ENCODE measurements at places on chromosomes 12 and 14.
A peak's percentile ranks its signal among the peaks of the same experiment; 100 is the strongest.

DNA sequence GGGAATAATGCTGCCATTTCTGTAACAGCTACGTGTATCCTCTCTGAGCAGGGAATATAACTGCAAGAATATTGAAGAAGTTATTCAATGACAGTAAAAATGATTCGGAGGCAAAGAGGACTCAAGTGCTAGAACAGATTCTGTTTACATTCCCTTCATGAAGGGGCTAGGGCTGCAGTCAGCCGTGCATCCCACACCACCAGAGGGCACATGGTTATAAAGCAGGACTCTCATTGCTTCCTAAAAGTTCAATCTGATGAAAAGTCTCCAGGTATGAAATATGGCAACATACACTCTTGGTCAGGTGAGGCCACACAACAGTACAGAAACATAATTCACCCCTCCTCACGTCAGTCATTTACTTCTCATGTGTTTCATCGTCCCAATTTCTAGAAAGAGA, 34.0 kb downstream of the TCHP start:
- DNase-seq = no peak

DNA sequence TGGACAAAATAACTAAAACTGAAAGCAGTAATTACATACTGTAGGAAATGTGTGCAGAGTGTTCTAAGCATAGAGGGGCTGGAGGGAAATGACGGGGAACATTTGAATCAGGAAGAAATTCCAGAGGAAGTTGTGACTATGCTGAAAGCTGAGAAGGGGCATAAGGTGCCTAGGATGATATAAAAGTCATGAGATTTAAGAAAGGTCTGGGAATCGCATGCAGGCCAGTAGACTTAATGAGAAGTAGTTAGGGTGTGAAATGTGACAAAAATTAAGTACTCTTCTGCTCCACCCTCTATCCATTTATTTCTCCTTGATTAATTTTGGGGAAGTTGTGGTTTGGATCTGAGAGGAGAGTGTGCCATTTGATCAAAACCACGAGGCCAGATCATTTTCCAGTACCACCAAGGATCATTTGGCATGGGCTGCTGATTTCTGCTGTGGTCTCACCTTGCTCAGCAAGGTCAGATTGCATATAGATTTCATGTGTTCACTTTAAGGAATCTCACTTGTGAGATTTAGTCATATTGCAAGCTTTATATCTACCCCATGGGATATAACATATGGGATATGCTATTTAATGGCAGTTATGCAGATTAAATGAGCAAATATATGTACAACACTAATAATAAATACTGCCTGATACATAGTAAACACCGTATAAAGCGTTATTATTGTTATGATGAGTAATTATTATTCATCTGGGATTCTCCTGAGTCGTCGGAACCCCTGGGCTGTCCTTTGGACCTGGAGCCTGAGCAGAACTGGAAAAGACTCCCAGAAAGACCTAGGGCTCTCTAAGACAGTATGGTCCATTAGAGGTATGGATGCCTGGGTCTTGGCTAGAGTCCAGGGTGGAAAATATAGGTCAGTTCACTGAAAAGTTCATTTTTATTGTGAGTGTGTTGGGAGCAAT, 72.3 kb downstream of the SRGAP1 start:
- no peak for DNase-seq

GRCh38 chr14:100547633-100548294, 39.5 kb downstream of the BEGAIN start:
- DNase-seq = peak; percentile 55

DNA sequence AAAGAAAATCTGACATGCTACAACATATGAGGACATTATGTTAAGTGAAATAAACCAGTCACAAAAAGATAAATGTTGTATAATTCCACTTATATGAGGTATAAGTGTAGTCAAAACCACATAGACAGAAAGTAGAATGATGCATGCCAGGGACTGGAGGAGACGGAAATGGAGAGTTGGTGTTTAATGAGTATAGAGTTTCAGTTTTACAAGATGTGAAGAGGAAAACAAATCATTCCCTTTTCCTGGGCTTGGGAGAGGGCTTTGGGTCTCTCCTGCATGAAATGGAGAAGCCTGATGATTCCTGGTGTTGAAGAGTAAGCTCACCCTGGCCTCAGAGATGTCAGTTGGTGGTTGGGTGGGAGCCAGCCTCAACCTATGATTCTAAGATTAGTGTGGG, 158.4 kb upstream of the PLXNC1 start:
- DNase-seq = no peak

DNA sequence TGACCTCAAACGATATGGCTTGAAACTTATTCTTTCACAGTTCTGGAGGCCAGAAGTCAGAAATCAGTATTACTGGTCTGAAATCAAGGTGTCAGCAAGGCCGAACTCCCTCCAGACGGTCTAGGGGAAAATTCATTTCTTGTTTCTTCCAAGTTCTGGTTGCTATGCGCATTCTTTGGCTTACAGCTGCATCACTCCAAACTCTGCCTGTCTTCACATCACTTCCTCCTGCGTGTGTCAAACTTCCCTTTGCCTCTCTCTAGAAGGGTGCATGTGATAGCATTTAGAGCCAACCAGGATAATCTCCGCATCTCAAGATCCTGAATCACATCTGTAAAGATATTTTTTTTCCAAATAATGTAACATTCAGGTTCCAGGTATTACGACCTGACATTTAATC, 62.8 kb downstream of the DENND5B start:
- DNase-seq = no peak

- no peak for DNase-seq
Observed at GRCh38 chr14:61625165-61625564, 70.1 kb upstream of the HIF1A start.

DNA sequence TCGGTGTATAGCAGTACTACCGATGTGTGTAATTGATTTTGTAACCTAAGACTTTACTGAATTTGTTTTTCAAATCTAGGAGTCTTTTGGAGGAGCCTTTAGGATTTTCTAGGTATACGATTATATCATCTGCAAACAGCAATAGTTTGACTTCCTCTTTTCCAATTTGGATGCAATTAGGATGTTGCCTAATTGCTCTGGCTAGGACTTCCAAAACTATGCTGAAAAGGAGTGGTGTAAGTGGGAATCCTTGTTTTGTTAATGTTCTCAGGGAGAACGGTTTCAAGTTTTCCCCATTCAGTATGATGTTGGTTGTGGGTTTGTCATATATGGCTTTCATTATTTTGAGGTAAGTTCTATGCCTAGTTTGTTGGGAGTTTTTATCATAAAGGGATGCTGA, 171.6 kb upstream of the PDE3A start:
- DNase-seq = no peak

GRCh38 chr12:49055978-49056754, 4.4 kb downstream of the KMT2D start:
- peak; percentile 70 for DNase-seq

- DNase-seq = no peak
Observed at GRCh38 chr12:123998344-123998990, 25.5 kb downstream of the ZNF664 start.

DNA sequence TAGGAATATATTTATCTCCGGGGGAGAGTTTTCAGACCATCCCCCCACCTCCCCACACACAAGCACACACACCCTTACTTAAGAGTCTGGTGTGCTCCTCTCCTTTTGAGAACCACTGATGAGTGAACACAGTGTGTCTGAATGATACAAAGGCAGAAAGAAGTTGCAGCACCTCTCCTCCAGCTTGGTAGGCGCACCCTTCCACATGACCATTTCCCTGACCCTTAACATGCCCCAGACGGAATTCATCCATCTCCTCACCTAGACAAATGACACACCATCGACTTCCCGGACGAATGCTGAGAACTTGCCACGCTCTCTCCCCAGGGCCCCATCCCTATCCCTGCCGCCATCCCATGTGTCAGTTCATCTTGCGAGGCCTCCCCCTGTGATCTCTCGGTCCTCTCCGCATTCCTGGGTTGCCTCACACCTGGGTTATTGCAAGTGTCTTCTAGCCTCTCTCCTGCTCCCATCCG, 3.9 kb downstream of the TNFRSF1A start:
- no peak for DNase-seq

GRCh38 chr14:77311217-77311616, 9.5 kb downstream of the POMT2 start:
- DNase-seq = no peak

DNA sequence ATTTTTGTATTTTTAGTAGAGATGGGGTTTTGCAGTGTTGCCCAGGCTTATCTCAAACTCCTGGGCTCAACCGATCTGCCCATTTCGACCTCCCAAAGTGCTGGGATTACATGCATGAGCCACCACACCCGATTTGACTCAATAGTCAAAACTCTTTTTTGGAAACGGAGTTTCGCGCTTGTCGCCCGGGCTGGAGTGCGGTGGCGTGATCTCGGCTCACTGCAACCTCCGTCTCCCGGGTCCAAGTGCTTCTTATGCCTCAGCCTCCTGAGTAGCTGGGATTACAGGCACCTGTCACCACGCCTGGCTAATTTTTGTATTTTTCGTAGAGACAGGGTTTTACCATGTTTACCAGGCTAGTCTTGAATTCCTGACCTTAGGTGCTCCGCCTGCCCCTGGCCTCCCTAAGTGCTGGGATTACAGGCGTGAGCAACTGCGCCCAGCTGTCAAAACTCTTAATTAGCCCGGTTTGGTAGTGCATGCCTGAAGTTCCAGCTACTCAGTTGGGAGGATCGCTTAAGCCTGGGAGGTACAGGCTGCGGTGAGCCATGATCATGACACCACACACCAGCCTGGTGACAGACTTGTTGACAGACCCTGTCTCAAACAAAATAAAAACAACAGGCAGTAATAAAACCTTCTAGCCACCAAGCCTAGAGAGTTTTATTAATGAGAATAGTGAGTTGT, 12.4 kb downstream of the MED21 start:
- DNase-seq = no peak

- DNase-seq = no peak
Observed at GRCh38 chr12:92078167-92079053, 67.2 kb downstream of the BTG1 start.

DNA sequence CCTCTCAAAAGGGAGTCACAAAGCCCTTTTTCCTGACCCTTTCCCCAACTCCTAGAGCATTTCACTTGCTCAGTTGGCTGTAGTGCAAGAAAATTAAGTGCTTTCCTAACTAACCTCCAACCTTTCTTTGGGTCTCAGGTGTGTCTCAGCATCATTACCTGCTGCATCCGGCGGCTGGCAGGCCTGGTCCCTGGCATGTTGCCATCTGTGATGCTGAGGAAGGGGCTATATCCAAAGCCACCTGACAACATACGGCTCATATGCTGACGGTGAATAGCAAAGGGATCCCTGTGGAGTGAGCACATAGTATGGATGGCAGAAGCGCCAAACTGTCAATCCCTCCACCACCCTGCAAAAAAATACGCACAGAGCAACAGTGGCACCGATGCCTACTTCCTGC, 1.2 kb downstream of the MLF2 start:
- DNase-seq = no peak

GRCh38 chr14:50230701-50231474, 490 bp downstream of the SOS2 start:
- DNase-seq = peak; percentile 63

- DNase-seq = no peak
Observed at GRCh38 chr12:46218322-46219095, 50.3 kb downstream of the SLC38A1 start.

- no peak for DNase-seq
Observed at GRCh38 chr14:33777681-33778080, 173.2 kb downstream of the EGLN3 start.

GRCh38 chr12:6774499-6775062, 2.3 kb downstream of the LAG3 start:
- no peak for DNase-seq

DNA sequence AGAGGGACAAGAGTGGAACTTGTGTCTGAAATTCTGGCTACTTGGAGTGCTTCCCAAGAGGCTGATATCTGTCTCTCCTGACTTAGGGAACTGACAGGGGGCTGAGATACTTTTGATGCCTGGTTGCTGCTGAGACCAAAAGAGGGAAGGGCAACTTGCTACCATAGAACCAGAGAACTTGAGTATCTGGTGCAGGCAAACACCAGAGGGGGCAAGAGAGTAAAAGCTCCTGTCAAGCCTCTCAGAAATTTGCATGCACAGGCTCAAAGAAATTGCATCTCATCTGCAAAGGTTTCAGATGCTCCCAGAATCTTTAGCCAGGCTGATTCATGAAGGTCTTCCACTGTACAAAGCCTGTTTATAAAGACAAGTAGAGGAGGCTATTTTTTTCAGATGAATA, 391.3 kb upstream of the FOXG1 start:
- no peak for DNase-seq

DNA sequence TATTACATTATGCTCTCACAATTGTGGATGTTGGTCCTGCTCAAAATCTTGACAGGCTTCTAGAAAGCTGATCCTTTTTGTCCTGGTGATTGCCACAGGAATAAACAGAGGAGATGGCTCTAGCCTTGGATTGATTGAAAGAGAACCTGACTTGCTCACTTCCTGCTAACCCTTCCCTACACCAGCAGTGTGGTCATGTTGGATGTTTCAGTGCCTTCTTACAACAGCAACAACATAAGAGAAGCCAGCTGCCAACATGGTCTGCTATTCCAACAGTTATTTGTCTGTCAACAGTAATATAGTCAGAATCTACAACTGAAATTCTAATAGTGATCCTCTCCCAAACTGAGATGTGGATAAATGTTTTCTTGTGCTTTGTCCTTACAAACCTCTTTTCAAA, 311.6 kb upstream of the DIO2 start:
- DNase-seq = no peak

- no peak for DNase-seq
Observed at GRCh38 chr12:42756841-42757623, 167.5 kb upstream of the PRICKLE1 start.

DNA sequence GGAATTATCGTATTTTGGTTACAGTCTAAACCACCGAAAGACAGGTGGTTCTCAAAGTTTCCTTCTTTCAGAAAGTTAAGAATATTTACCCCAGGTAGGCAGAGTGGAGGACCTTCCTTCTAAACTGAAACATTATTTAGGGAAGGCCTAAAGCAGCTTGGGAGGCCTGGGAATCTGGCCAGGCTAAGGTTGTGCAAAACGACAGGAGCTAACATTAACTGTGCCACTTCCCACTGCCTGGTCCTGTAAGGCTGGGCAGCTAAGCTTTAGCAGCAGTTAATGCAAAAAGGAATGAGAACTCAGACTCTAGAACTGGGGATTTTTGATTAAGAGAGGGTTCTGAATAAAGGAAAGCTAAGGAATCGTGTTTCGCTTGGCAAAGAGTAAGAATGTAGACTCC, 82.6 kb downstream of the SLCO1A2 start:
- no peak for DNase-seq

- no peak for DNase-seq
Observed at GRCh38 chr12:60977966-60978365, 1282.2 kb upstream of the USP15 start.

GRCh38 chr14:23470947-23471346, 1.4 kb downstream of the NGDN start:
- no peak for DNase-seq

GRCh38 chr14:66117600-66117999, 368.6 kb upstream of the CCDC196 start:
- DNase-seq = no peak

DNA sequence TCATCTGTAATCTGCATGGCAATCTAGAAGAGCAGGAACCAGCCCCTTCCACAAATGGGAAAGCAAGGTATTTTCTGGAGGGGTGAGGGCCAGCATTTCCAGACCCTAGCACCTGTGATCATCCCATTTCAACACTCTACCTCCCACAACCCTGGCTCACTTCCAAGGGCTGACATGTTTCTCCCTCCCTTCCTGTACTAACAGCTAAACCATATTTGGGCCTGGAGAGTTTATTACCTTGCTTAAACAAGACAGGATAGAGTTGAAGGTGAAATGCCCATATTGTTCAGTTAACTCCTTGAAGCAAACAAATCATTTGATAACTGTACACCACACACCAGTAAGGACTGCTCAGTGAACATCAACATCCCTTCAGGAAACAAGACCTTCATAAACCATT, 158.4 kb downstream of the PPM1H start:
- DNase-seq = no peak

- DNase-seq = no peak
Observed at GRCh38 chr14:38171197-38171596, 36.5 kb upstream of the SSTR1 start.

All from right cardiac atrium (tissue), 5 donors.